Left lung (tissue), 14 donors: ENCODE measurements at places on chromosomes 7 and 10.

GRCh38 chr7:151451626-151452571 is 12.0 kb upstream of the CRYGN start:
- H3K4me1 ChIP-seq, result no peaks in the 10 kb centered on the region
- no peak for DNase-seq
- no peak overlapping the region for H3K27ac ChIP-seq
- H3K36me3 ChIP-seq, result no peaks in the 10 kb centered on the region

DNA sequence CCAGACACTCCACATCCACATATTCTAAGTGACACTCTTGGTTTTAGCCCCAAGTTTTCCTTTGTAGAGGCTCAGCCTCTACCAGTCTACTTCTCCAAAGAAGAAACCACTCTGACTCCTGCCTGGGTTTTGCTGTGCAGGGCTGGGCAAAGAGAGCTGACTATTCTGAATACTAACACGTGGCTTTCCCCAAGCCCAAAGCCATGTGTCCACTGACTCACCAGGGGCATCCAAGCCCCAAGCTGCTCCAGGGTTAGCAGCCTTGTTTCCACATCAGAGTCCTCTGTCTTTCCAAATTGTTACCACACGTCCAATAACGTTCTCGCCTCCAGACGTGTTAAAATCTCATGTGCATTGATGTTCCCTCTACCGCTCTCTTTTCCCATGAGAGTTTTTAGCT is 8.7 kb downstream of the GALNTL5 start:
- H3K27ac ChIP-seq, result no peak overlapping the region
- H3K4me3 ChIP-seq, result no peak overlapping the region
- no peaks in the 10 kb centered on the region for H3K27me3 ChIP-seq
- no peak for DNase-seq
- H3K36me3 ChIP-seq, result no peaks in the 10 kb centered on the region

- no peak for DNase-seq
- no peak overlapping the region for H3K27ac ChIP-seq
- no peak overlapping the region for H3K4me3 ChIP-seq
- H3K4me1 ChIP-seq, result peaks cover 14% of the 10 kb centered on the region
- no peaks in the 10 kb centered on the region for H3K36me3 ChIP-seq
Measured at GRCh38 chr10:77529050-77529576, 108.5 kb downstream of the KCNMA1 start.

GRCh38 chr7:133783276-133783675 is 343.9 kb upstream of the LRGUK start:
- no peak overlapping the region for H3K4me3 ChIP-seq
- H3K27ac ChIP-seq, result no peak overlapping the region
- no peaks in the 10 kb centered on the region for H3K36me3 ChIP-seq
- no peaks in the 10 kb centered on the region for H3K27me3 ChIP-seq
- no peak for DNase-seq

DNA sequence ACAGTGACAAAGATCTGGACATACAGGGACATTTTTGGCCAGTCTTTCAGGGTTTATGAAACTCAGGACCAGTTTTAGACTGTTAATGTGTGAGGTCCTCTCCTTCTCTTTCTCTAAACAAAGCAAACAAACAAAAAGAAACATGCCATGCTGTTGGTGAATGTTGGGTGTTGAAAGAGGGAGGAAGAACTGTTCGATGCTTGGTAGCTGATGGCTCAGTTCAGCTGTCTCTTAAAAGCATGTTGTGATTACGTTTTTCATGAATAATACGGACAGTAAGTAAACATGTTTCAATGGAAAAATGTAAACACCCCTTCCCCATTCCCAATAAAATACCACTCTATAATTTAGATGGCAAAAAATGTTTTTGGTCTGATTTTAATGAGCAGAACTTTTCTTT is 219.1 kb downstream of the SEC23IP start:
- no peaks in the 10 kb centered on the region for H3K36me3 ChIP-seq
- H3K4me1 ChIP-seq, result no peaks in the 10 kb centered on the region
- no peaks in the 10 kb centered on the region for H3K27me3 ChIP-seq
- H3K27ac ChIP-seq, result no peak overlapping the region

GRCh38 chr10:97034958-97035769 is 150.6 kb downstream of the SLIT1 start:
- H3K36me3 ChIP-seq, result no peaks in the 10 kb centered on the region
- H3K4me3 ChIP-seq, result no peak overlapping the region
- peaks cover 4% of the 10 kb centered on the region for H3K4me1 ChIP-seq
- H3K27ac ChIP-seq, result no peak overlapping the region
- no peaks in the 10 kb centered on the region for H3K27me3 ChIP-seq
